ENCODE measurements at places on chromosomes 4 and X.

DNA sequence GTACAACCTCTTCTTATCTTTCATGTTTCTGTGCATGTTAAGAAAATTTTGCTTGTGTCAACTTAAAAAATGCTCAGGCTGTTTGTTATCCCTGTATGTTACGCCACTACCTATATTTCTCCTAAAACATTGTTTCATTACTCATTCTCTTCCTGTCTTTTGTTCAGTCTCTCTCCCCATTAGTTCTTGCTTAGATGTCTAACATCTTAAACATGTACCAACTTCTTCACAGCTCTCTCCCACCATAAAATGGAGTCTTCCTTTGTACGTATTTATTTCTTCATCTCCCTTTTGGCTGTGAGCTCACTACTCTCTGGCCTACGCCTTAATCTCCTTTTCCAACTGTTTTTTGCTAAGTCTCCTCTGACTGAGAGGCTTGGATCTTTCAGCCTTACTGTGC lies 36.4 kb downstream of the PCDH7 start:
- DNase-seq: peak; percentile 10

DNA sequence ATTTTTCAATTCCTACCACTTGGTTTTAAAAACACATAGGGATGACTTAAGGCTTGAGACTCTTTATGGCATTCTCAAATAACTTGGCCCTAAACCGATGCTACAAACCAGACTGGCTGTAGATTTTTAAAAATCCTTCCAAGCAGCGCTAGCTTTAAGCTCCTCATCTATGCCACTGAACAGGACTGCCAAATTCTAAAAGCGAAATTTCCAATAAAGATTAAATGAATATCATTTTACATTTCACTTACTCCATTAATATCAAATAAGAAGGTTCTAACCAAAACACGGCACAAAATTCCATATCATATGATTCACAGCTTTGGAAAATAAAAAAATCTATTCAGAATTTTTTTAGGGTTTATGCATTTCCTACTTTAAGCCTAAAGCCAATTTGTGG lies 134.2 kb downstream of the FANCB start:
- DNase-seq: peak; percentile 62

DNA sequence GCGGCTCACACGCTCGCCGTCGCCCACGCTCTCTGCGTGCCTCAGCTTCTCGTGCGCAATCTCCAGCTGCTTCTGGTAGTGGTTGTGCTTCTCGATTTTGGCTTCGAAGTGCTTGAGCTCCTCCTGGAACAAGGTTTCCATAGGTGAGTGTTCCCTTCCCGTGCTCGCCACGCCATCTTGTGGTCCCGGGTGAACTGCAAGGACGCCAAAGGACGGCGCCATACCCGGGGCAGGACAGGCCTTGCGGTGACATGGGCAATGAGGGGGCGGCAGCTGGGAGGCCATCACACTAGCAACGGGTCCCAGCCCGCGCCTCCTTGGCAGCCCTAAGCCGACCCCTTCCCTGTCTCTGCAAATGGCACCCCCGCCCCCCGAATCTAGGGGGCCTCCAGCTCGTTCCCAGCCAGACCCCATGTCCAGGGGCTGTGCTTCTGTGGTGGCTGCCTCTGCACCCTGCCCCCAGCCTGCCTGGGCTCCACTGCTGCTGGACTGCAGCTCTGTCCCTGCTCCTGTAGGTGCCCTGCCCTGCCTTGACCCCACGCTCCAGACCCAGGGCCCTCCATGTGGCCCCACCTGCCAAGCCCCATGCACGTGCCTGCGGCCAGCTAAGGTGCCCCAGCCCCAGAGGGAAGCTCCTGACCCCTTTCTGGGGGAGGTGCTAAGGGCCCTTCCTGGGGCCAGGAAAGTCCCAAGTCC lies 17.3 kb downstream of the LRPAP1 start:
- no peak for DNase-seq

- peak; percentile 58 for DNase-seq
These were observed 9.4 kb downstream of the TASL start for GRCh38 chrX:30568136-30568535.

DNA sequence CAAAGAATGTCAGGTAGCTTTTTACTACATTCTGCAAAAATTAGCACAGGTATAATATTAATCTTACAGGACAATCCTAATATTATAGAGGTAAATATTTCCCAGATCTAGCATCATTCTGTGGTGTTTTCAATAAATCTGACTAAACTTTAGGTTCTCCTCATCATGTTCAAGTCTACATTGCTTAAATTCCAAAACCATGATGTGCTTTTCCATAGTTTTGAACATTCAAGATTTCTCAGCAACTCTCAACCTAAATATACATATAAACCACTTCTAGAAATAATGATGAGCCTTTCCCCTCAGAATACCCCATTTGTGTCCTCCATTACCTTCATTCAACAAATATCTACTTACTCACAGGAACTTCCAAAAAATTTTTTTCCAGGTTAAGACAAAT lies 23.1 kb downstream of the EIF4E start:
- peak; percentile 50 for DNase-seq

All from fibroblast of upper back skin (primary cell).